ENCODE measurements at places on chromosomes 6 and 20.

GRCh38 chr6:135159531-135159930 lies 21.6 kb upstream of the MYB start:
- no peak for DNase-seq

DNA sequence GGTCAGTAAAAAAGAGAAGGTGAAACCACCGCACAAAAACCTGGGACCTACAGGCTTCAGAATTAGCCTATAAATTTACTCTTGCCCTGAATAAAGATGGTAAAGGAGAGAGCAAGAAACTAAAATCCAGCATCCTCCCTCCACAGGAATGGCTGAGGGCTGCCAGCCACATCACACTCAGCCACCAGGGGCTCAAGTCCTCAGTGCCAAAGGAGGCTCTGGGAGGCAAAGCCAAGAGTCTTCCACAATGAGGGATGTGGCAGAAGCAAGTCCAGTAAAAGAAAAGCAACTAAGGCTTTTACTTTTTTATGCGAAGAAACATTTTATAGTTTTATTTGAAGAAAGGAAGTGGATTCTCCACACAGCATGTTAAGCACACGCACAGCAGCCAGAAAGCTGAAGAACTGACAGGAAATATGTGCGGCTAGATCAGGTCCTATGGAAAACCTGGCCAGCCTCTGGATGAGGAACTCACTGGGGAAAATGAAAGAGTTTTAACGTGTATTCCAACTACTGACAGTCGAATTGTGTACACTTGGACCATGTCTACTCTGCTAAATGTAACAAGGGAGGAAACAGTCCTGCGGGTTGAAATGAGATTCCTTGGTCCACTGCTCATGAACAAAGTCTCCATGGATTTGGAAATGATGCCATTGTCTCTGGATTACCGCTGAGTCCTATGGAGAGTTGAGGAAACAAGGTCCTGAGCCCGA lies 219.4 kb upstream of the SSTR4 start:
- no peak for DNase-seq

DNA sequence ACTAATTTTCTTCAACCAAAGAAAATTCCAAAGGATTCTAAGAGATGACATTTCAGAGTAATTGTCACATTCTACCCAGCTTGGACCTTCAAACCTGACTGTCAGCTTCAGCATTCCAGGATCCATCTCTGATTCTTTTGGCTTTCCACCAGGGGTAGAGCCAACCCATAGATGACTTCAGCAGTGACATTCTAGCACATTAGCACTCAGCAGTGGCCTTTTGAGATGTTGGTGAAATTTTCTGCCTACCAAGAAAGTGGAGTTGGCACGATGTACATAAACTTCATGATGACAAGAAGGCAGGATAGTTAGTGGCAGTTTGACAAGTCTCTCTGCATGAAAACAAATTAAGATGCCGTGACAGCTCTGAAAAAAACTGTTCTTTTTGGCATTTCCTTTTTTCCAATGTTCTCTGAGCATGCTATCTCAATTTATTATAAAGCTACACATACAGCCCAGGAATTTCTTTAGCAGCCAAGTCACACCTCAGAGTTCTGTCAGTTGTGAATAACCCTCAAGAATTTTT lies 466.5 kb upstream of the RNF217 start:
- no peak for DNase-seq

- DNase-seq: no peak
These were observed 7.1 kb upstream of the LOC128125822 start for GRCh38 chr6:63565058-63565726.

- no peak for DNase-seq
These were observed 213.7 kb downstream of the PRL start for GRCh38 chr6:22083119-22083518.

GRCh38 chr20:50338479-50339391 lies 148.1 kb downstream of the CEBPB start:
- no peak for DNase-seq

DNA sequence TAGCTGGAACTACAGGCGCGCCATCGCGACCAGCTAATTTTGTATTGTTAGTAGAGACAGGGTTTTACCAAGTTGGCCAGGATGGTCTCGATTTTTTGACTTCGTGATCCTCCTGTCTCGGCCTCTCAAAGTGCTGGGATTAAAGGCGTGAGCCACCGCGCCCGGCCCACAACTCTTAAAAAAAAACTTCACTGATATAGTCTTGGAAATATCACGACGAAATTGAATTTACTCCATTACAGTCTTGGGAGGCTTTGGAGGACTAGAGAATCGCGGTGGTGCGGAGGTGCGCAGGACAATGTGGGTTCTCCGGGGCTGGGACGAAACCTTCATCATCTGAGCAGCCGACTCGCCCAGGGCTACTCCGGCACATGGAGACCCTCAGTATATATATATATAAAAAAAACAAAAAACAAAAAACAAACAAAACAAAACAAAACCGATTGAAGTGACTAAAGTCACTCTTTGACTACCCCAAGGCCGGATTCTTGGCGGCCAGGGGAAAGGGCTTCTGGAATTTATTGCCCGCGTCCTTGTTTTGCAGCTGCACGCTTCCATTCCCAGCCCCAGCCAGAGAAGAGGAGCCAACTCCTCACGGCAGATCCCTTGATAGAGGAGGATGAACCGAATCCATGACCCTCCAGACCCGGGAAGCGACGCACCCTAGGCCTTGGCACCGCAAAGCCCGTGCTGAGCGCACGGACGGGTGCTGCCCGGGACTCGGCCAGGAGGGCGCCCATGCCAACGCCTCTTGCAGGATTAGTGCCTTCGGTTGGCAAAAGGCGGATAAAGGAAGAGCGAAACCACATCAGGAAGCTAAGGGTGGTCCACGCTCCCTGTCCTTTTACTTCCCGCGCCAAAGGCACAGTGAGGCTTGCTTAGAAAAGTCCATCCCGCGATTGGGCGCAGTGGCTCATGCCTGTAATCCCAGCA lies 1.7 kb upstream of the GCM2 start:
- no peak for DNase-seq

DNA sequence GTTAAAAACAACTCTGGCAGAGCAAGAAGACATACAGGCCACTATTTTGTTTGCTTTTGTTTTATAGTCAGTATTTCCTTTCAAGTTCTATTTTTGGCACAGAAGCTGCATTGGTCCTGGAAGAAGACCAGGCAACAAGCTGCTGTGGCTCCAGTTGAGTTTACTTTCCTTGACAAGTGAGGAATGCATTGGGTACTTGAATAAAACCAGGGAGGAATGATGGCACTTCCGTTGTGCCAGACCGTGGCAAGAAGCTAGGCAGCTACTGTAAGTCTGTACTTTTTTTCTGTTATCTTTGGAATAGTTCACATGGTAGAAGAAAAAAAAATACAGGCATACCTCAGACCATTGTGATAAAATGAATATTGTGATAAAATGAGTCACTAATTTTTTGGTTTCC lies 66.3 kb downstream of the NCOA3 start:
- no peak for DNase-seq

GRCh38 chr6:34027445-34027936 lies 118.4 kb downstream of the GRM4 start:
- peak; percentile 68 for DNase-seq

GRCh38 chr20:34996243-34997028 lies 40.8 kb downstream of the MYH7B start:
- no peak for DNase-seq

GRCh38 chr6:91029211-91029610 lies 442.3 kb upstream of the MAP3K7 start:
- DNase-seq: no peak

- DNase-seq: peak; percentile 80
These were observed 900 bp downstream of the BCLAF1 start for GRCh38 chr6:136288566-136289326.

DNA sequence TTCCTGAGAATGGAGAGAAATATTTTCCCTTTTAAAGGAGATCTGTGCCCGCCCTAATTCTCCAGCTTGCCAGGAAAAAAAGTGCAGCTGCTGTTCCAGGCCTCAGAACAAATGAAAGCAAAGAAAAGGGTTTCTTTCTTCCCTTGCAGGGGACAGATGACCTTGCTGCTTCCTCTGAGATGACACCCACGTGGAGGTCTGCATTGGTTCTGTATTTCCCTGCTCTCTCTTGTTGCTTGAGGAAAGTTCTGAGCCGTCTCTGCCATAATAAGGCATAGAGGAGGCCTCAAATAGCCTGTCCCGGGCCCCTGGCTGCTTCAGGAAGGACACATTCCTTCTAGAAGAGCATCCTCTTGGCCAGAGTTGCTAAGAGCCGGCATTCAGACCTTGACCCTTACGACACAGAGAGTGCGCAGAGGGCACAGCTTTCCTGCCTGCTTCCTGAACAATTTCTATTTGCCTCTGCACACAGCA lies 501.8 kb upstream of the SULF2 start:
- no peak for DNase-seq

DNA sequence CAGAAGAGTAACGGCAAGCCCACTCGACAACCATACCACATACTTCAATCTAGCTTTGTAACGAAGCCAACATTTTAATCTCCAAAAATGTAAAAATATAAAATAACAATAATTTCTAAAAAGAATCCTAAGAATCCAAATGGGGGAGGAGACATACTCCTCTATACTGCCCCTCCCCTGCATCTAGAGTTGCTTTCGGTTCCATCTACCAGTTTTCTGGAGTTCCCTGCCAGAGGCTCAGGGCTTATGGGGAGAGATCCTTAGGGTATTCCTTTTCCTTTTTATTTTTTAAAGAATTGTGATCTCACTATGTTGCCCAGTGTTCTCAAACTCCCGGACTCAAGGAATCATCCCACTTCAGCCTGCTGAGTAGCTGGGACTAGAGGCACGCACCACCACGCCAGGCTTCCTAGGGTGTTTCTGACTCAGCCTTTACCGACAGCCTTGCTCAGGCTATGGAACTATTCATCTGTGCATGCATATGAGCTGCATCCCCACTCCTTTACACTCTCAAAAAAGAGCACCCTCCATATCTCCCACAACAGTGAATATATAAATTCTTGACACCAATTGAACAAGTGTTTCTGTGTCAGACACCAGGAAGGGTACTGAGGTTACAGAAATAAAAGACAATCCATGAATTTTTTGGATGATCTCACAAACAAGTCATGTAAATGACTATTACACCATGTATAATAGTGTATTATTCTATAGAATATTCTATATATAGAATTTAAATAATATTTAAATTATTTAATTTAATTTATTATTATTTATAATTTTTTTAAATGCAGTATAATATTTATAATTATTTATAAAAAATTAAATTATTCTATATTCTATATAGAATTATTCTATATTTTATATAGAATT lies 40.7 kb upstream of the UBR2 start:
- no peak for DNase-seq

- no peak for DNase-seq
These were observed 19.4 kb upstream of the CST3 start for GRCh38 chr20:23657202-23657601.
